ENCODE measurements at places on chromosomes 2 and 18.

DNA sequence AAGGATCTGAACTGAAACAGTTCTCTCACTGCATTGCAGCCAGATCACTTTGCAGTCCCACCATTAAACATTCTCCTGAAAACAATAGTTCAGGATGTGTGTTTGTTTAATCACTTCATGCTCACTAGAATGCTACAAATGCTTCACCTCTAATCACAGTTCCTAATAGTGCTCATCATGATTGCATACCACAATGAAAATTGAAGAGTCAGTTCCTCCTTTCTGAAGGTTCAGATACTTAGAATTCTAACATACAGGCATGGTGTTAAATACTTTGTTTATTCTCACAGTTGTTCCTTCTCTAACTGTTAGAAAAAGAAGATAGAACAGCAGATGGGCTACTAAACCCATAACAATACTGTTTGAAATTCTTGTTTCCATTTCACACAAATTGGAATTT is 622.3 kb upstream of the ACVR2A start:
- no peak for DNase-seq

DNA sequence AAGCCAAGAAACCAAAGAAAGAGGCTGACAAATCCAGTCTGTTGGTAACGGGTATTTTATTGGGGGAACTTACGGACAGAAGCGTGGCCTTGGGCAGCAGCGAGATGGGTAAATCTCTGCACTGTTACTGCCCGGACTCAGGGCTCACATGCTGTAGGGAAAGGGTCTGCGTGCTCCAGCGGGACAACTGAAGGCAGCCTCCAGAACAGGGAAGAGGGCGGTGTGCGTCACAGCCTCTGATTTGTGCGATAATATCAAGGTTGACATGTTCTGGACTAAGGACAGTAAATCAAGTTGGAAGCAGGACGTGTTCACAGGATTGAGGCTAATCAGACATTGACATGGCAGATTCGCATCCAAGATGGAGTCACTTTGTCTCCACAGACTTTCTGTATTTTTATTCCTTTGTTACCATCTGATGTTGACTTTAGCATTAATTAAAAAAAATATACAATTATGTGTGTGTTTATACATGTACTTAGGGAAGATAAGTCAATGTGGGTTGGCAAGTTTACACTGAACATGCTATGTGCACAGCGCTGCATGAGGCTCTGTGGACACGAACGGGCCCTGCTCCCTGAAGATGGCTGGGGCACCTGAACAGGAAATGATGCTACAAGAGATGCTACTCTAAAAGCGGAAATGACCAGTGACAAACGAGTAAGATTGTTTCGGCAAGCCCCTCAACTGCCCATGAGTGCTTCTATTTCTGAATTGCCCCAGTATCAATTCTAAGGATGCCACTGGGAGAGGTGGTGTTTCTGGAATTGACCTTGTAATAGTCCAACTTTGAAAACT is 22.6 kb upstream of the DCDC2C start:
- no peak for DNase-seq

DNA sequence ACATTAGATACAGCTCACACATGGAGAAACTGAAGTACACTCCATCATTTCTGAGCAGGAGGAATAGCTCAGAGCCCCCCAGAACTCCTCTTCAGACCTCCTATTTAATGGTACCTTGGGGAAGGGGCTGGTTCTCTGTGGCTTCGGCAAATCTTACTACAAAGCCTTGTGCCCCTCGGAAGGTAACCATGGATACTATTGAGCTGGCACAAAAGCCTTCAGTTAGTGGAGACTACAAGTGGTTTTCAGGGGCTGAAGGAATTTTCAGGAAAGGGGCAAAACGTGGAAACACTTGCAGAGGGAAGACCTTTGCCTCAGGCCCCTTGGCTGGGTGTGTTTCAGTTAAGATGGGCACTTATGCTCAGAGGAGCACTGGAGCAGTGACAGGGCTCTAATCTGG is 1.1 kb upstream of the FAM237A start:
- no peak for DNase-seq

DNA sequence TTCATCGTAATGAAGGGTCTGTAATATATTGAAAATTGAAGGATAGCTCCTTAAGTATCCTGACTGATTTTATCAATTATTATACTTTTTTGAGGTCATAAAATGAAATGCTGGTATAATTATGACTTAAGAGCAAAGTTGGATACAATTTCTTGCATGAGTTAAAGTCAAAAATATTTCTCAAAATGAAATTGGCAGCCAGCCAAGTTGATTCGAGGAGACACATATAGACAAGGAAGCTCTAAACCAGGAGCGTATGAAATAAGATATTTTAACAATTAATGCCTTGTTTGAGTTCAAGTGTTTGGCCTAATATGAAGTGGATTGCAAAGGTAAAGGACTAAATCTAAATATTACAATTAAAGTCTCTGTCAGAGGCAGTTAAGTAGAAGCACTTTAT is 260.4 kb upstream of the DSEL start:
- DNase-seq, result no peak

GRCh38 chr2:220682616-220683015 is 889.5 kb downstream of the EPHA4 start:
- no peak for DNase-seq

GRCh38 chr18:24342347-24342746 is 55.3 kb downstream of the OSBPL1A start:
- DNase-seq, result no peak

GRCh38 chr2:13578547-13578946 is 861.8 kb downstream of the TRIB2 start:
- DNase-seq, result no peak

Data from NB4 (cell line).